ENCODE measurements at places on chromosomes 7 and 10.
A peak's percentile ranks its signal among the peaks of the same experiment; 100 is the strongest.

DNA sequence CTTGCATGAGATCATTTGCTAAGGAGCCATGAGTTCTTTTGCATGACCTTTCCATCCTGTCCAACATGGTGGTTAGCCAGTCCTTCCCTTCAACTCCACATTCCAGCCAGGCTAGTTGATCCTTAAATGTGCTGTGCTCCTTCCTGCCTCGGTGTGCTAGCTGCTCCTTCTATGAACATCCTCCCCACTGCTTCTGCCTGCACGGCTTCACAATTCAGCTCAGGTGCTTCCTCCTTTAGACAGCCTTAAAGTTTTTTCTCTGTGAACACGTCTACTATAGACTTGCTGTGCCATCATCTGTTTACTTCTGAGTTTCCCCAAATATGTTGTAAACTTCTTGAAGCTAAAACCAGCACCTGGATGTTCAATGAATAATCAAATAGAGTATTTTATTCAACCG, 95.5 kb downstream of the OTUD1 start:
- no peak for DNase-seq

- no peak for DNase-seq
These were observed at the start of gene NME8 for GRCh38 chr7:37848297-37848696. Gene NME8 (plus strand): TSS chr7:37848597. CDS start chr7:37850267, 1,670 bp downstream.

- no peak for DNase-seq
These were observed 26.6 kb downstream of the ST8SIA6 start for GRCh38 chr10:17427666-17428350.

DNA sequence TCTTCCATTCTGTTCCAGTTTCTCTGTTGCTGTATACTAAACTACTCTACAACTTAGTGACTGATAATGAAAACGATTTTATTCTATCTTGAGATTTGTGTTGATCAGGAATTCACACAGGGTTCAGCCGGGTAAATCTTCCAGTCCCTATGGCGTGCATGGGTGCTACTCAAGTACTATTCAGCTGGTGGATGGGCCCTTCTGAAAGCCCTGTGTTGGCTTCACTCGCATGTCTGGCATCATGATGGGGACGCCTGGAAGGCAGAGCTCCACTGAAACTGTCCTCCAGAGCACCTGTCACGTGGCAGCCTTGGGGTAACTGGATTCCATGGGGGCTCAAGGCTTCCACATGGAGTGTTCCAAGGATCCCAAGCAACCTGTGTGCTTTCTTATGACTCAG, 86.0 kb upstream of the ZMIZ1 start:
- DNase-seq = no peak

DNA sequence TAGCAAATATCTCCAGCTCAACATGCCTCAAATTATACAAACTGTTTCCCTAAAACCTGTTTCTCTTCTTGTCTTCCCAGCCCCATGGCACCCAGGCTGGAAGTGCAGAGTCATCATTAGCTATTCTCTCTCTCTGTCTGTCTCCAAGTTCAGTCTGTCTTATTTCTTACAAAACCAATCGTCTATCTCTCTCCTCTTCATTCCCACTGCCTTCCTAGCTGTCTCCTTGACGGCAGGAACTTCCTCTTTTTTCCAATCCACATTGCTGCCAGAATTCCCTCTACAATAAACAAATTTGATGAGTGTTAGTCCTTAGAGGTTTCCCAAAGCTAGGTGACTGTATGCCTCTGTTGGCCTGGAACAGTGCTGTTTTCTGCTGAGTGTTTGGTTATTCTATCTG, 14.9 kb upstream of the ZNRF2 start:
- DNase-seq = no peak

- no peak for DNase-seq
These were observed 8.9 kb downstream of the ST8SIA6 start for GRCh38 chr10:17445400-17445998.

DNA sequence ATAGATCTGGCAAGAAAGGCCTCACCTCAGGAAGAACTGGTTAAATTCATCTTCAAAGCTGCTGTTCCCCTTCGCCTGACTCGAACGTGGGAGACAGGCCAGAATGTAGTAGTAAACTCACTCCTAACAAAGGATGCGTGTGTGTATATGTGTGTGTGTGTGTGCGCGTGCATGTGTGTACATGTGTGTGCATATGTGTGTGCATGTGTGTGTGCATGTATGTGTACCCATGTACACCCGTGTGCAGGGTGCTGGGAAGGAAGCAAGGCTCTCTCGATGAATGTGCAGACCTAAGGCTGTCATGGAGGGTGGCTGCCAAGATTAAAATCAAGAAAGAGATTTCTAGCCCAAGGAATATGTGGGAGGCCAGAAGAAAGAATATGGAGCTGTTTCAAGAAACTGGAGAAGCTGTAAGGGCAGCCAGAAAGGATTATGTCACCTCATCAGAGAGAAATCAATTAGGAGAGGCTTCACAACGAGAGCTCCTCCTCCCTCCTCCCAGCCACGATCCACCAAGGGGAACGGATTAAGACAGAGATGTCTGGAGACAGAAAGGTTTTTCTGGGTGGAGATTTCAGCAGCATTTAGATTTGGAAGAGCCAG, 34.0 kb upstream of the LBX1 start:
- DNase-seq = no peak

GRCh38 chr10:36452851-36453250, 672.5 kb upstream of the ANKRD30A start:
- no peak for DNase-seq

- DNase-seq = no peak
These were observed 163.1 kb upstream of the GDF10 start for GRCh38 chr10:47136866-47137265.

GRCh38 chr10:3622845-3623621, 162.0 kb downstream of the KLF6 start:
- peak; percentile 58 for DNase-seq

Data from stimulated activated CD4-positive, alpha-beta T cell treated with anti-CD3 and anti-CD28 coated beads, Interleukin-15, amount 100 ng/mL, for 24 hours (primary cell).